Stimulated activated CD4-positive, alpha-beta T cell treated with anti-CD3 and anti-CD28 coated beads, Interleukin-4, amount 100 ng/mL, for 4 hours (primary cell): ENCODE measurements at places on chromosomes 1 and 21.

DNA sequence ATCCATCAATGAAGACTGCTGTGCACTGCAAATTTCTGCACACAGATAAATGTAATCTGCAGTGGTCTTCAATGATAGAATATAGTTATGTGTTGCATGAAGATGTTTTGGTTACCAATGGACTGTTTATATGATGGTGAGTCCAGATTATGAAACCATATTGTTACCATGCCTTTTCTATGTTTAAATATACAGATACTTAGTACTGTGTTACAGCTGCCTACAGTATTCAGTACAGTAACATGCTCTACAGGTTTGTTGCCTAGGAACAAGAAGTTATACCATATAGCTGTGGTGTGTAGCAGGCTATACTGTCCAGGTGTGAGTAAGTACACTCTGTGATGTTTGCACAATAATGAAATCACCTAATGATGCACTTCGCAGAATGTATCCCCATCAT, 40.8 kb downstream of the SORT1 start:
- DNase-seq = no peak

DNA sequence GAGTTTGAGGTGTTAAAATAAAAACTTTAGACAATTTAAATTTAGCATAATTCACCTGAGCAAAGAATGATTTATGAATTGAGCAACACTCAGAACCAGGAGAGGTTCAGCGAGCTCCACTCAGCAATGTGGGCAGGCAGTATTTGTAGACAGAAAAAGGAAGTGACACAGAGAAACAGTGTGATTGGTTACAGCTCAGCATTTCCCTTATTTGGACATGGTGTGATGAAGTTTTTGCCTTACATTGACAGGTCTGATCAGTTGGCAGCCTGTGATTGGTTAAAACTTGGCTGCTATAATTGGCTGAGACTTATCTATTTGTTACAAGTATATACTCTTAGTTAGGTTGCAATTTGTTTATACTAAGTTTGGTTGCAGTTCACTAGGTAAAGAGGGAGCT, 621.2 kb upstream of the PRMT6 start:
- no peak for DNase-seq

DNA sequence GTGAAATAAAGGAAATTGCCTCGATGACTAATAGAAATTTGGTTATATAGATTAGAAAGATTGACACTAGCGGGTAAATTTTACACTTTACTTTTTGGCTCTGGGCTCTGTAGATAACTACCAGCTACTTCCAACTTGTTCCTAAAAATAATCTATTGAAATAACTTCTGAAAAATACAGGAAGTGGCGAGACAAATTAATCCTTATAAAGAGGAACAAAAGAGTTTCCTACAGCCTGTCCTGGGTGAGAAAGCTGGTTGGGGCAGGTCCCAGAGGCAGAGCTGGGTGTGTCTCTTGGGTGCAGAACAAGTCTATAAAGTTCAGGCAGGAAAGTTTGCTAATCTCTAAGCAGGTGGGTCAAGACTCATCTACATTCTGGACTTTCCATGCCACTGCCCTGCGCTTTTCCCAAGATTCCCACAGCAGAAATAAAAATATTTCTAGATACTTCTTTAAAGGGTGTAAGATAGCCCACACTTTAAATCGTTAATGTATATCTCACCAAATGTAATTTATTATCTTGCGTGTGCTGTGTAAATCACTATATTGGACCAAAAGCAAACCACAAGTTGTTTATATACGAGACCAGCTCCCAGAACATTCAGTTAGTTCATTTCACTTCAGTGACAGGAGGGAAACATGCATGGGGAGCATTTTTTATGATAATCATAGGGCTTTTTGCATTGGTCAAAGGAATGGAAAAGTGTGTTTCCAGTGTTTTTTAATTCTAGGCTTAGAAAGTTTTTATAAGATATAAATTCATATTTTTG, 70.1 kb upstream of the NRIP1 start:
- DNase-seq = no peak

DNA sequence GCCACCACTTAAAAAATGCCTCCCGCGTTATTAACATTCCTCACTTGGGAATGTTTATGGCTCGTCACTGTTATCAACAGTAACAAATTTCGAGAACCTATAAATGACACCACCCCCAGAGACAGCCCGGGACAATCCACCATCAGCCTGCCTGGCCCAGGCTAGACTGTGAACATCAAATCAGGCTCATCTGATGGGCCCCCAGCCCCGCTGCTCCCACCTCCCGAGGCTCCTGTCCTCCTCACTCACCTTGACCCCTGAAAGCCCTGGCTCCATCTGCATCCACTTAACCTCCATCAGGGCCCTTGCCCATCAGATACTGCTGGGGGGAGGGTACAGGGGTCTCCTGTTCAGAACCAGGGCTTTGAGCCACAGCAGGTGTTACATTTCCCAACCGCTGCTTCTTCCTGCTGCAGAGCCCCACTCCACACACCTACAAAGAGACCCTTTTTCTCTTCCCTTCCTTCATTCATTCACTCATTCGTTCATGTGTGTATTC, 156.5 kb upstream of the VAMP3 start:
- no peak for DNase-seq

DNA sequence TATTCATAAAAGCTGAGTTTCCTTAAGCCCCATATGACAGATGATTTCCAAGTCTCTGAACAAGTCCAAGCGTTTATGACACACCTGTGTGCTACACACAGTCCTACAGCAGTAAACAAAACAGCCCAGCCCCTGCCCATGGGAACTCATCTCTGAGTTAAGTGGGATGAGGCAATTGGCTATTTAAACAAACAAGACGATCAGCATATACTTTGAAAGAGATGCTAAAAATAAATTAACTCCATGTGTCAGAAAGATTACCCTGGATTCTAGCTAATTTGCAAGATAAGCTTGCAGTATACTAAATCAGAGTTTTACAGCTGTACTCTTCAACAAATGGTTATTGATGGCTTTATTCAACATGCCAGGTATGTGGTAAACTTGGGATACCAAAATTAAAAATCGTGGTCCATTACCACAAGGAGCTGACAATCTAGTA, 7.0 kb downstream of the PSMG1 start:
- DNase-seq = no peak

DNA sequence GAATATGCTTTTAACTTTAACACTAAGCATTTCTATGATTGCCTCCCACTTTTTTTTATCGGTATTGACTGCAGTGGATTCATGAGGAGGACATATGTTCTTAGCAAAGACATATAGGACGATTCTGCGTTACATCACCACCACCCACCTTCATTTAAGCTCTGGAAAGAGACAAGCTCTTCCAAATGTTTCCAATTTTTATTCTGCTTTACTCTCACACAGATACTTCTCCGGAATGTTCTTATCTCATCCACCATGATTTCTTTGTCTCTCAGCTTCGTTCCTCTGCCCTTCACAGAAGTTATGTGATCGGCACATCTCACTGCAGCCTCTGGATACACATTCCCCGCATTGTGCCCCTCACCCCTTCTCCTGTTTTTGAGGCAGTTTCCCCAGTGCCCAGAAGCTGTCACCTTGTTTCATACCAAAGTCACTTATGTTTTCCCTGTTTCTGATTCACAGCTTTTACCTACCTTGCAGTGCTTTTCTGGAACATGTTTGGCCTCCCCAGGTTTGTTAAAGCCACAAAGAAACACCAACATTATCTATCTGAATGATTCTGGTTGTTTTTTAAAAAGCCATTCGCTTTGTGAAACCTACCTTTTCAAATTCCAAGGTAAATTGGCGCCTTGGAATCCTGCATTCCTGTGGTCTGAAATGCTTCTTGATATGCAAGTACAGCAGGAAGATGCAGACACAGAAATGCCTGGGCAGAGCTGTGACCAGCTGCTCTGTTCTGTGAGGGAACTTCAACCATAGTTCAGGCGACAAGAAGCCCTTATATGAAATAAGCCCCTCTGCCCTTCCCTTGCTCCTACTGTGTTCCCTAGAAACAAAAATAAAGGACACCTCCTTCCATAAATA, 1020.2 kb downstream of the TTLL7 start:
- no peak for DNase-seq

- DNase-seq = no peak
Measured at GRCh38 chr1:205986861-205987260, 16.3 kb downstream of the RAB7B start.
